ENCODE measurements at places on chromosomes 7 and 10.

DNA sequence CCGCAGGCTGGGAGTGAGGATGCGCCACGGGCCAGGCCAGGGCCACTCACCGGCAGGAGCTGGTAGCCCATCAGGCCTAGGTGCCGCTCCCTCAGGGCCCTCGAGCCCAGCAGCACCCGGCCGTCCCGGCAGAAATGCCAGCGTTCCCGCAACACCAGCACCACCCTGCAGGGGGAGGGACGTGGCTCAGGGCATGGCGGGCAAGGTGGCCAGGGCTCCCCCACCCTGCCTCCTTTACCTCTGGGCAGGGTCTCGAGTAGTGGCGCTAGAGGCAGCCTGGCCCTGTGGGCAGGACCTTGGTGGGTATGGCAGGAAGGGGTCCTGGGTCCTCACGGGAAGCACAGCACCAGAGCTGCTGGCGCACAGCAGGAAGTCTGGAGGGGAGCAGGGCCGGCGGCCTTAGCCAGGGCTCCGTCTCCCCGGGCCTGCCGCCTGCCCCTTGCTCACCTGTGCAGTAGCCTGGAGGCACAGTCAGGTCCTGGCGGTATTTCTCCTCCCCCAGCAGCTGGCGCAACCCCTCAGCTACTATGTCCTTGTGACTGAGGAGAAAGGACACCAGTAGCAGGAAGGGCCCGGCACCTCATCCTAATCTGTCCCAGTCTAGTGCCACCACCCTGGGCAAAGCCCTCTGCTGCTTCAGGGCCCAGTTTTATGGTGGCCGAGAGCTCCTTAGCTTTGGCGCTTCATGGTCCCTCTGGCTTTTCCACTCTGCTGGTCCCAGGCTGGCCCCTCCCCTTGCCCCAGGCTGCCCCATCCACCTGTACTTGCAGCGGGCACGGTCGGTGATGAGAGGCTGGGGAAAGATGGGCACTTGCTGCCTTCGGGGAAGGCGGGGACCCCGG lies 3.5 kb downstream of the FASTK start:
- DNase-seq: no peak

DNA sequence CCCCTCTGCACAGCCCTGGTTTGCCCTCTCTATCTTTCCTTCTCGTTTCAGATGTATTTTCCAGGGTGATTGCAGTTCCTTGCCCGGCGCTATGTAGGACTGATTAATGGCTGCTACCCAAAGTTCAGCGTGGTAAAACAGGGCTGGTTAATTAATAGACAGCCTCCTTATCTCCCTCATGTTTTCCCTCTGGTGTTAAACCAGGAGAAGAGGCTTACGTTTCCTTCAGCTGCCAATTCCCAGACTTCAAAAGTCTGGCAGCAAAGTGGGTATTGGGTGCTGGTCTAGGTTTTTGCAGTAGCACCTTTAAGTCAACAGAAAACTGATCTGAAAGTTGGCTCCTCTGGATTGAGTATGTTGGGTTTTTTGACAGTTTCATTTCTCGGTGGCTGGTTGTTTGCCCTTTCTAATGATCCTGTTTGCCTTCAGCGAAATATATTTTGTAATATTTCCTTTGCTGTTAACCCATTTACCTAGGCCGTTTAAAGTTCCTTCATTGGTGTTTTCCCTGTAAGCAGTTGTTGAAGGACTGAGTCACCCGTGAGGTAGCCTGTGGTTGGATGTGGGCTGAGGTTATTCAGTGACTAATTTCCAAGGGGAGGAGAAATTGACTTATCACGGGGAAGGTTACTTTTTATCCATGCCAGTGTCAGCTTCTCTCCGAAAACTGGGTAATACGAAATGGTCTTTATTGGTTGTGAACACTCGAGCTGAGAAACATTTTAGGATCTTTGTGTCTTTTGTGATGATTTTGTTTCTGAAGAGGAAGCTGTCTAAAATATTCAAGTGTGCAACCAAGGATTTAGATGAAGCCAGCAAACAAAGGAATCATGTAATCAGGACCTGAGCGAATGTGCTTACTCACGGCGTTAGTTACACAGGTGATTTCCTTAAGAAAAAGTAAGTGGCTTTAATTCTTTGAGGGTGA lies 257.2 kb downstream of the KIAA1217 start:
- peak; percentile 87 for DNase-seq

DNA sequence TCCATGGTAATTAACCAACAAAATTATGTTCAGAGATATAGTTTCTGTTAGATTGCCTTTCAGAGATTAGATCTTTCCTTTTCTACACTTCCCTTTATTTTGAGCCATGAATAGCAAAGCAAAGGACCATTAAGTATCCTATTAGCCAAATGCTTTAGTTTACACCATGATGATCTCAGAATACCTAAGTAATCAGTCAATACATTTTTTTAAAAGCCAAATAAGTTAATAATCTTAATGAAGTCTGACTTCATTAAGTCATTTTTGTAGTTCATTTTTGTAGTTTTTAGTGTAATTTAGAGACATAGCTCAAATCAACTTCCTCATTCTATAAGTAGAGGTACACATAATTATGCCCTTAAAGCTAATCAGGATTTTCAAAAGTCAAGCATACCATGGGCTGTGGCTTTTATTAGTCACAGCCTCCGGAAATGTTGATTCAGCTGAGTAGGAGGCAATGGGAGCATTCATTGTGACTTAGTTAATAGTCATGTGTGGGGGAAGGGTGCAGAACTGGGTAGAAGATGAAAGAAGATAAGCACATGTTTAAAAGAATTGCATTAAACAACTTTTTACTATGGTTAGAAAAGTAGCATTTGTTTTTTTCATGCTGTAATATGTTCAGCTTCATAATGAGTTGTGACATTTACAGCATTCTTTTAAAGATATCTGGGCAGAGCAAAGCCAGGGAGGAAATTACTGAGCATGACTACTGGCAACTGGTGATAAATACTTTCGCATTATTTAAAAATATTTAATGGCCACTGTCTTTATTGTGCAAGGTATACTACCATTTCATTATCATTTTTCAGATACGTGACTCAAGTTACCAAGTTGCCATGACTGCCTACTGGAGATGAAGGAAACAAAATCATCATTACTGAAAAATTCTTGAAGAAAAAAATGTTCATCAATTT lies 57.3 kb upstream of the CCDC71L start:
- DNase-seq: peak; percentile 95

DNA sequence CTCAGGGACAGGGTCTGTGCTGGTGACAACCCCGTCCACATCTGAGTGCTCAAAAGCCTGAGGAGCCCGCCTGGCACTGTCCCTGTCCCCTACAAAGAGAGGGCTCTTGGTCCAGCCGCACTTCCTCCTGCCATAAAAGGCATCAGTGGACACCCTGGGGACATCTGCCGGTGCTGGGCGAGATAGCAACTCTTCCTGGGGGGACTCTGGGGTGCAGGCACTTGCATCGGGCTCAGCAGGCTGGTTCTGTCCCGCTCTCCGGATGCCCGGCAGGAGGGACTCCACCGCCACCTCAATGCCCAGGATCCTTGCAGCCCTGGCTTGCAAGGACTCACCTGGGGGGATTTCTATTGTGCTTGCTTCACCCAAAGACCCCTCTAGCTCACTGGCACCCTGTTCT lies 32.8 kb downstream of the JCAD start:
- no peak for DNase-seq

GRCh38 chr10:91462423-91462822 lies 52.3 kb downstream of the HECTD2 start:
- DNase-seq: no peak

DNA sequence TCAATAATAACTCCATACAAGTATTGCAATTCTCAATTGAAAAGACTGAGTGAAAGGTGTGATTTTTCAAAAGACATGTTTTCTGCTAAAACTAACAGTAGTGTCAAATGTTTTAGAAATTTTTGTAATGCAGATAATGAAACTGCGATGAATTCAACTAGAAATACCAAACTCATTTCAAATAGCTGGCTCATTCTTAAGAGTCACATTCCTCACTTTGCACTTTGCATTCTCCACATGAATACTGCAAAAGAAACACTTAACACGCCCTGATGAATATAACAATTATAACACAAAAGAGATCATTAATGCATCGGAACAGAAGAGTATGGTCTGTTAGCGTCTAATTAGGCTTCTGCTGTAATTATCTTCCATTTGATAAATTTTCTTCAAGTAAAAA lies 15.5 kb upstream of the TSPAN12 start:
- DNase-seq: no peak

DNA sequence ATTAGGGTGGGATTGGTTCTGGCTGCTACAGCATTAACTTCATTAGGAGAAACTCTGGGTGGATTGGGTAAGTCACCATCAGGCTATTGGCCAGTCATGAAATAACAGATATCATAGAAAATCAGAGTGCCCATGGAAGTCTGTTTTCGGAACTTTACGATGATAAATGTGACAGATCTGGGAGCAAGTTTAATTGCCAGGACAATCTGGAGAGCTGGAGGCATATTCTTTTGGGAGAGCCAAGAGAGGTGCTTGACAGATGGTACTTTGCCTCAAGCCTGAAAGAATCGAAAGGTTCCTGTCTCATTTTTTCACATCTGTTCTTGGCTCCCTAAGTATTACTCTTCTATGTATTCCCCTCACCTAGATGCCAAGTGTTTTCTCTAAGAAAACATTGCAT lies 369.9 kb downstream of the CNTNAP2 start:
- no peak for DNase-seq

GRCh38 chr10:19811540-19811939 lies 4.7 kb upstream of the PLXDC2 start:
- DNase-seq: no peak

- DNase-seq: no peak
Measured at GRCh38 chr7:79553811-79554555, 100.5 kb upstream of the MAGI2 start.

- no peak for DNase-seq
Measured at GRCh38 chr7:92456236-92456635, 9.0 kb downstream of the GATAD1 start.

DNA sequence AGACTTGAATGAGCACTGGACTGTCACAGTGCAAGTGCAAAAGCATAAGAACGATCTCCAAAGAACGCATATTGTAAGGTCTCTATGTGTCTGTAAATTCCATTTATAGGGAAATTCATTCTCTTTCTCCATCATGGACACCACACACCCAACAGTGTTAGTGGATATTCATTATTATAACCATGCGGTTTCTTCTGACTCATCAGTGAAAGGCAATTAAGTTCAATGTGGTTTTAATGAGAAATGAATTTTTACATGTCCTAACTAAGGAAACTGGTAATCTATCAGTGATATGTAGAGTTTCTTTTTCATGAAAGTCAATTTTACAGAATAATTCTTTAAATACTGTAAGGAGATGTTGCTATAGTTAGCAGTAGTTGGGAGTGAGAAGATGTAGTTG lies 25.9 kb downstream of the GIMAP8 start:
- DNase-seq: no peak

DNA sequence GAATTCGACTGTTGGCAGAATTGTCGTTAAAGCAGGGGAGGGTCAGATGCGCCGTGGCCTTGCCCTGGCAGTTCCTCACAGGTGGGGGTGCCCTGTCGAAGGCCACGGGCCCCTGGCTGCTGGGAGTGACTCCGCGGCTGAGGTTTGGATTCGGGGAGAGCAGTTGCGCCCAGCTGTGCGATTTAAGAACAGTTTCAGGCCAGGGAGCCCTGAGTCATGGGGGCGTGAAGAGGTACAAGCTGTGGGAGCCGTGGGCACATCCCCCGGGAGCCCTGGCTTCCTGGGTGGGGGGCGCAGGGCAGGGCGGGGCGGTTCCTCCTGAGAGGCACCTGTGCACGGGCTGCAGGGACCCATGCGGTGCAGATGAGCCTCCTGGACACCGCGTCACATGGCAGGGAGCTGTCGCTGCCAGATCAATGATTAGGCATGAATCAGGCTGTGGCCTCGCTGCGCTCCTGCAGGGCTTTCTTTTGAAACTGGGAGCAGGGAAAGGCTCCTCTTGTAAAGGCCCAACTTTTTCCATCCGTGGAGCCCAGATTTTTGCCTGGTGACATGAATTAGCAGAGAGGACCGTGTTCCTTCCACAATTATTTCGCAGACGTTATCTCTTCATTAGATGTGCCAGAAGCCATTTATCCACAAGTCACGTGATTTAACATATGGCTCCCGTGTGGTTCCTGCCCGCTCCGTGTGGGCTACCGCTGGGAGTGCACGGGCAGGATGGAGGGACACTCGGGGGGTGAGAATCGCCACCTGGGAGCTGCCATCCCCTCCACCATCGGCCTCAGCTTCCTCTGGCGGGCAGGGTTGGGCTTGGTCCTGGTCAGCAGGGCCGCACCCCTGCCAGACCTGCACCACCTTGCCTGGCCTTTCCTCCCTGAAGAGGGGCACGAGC lies 918 bp downstream of the PWWP2B start:
- DNase-seq: no peak

DNA sequence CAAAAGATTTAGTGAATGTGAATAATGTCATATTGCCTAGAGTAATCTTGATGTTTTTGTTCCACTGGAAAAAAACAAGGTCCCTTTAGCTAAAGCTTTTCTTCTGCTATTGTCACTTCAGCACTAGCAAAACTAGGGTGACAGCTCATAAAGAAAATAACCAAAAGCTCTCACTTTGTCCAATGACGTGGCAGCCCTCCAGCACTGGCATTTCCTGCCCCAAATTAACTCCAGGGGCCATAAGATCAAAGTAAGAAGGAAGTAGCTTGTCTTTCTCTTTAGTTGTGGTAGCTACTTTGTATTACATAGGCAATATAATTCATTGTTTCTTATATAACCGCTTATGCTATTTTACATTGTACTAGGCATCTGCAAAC lies 47.3 kb downstream of the LRRN3 start:
- DNase-seq: peak; percentile 27

DNA sequence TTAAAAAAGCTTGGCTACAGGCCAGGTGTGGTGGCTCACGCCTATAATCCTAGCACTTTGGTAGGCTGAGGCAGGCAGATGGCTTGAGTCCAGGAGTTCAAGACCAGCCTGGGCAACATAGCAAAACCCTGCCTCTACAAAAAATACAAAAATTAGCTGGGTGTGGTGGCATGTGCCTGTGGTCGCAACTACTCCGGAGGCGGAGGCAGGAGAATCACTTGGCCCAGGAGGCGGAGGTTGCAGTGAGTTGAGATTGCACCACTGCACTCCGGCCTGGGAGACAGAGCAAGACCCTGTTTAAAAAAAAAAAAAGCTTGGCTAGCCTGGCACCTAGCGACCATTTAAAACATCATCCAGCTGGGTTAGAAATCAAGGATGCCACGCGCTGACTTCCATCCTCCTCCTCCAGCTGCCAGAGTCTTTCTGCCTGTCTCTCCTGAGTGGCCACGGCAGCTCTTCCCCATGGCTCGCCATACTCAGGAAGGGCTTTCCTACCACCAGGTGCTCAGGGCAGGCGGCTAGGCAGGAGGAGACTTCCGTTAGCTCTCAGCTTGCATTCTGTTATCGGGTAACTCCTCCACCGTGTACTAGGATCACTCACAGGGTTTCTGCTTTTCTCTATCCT lies 45.0 kb downstream of the DENND2A start:
- DNase-seq: no peak

GRCh38 chr10:74419958-74420375 lies 268.9 kb downstream of the ADK start:
- no peak for DNase-seq

DNA sequence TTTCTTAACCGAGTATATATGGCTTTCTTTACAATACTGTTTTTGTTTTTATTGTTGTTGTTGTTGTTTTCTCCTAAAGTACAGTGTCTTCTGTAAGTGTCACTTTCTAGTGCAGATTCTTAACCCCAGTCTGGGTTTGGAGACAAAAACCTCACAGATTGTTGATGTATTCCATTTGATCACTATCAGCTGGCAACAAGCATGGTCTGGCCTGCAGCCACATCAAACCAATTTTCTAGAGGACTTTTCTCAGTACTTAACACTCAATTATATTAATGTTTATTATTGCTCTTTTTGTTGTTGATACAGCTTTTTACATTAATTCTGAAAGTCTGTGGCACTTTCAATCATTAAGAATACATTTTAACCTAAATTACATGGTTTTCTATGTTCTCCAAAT lies 17.1 kb downstream of the LRRN3 start:
- DNase-seq: no peak

Data from retinal pigment epithelial cell (primary cell).